Glutamatergic neuron (in vitro differentiated cells): ENCODE measurements at places on chromosomes 2 and 18.

DNA sequence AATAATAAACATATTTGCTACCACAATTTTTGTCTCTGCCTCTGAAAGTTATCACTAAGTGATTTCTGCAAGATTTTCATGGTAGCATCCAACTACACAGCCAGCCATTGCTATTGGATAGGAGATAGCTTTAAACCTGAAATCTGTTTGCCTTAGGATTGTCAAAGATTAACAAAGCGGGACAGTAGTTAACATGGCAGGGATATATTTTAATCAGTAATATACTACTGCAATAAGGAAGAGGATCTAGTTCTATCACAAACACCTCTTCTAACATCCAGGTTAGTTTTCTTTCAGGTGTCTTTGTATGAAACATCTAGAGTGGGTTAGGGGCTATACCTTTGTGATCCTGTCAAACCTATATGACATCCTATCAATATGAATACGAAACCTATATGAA is 641.3 kb downstream of the DPP10 start:
- no peak for DNase-seq

DNA sequence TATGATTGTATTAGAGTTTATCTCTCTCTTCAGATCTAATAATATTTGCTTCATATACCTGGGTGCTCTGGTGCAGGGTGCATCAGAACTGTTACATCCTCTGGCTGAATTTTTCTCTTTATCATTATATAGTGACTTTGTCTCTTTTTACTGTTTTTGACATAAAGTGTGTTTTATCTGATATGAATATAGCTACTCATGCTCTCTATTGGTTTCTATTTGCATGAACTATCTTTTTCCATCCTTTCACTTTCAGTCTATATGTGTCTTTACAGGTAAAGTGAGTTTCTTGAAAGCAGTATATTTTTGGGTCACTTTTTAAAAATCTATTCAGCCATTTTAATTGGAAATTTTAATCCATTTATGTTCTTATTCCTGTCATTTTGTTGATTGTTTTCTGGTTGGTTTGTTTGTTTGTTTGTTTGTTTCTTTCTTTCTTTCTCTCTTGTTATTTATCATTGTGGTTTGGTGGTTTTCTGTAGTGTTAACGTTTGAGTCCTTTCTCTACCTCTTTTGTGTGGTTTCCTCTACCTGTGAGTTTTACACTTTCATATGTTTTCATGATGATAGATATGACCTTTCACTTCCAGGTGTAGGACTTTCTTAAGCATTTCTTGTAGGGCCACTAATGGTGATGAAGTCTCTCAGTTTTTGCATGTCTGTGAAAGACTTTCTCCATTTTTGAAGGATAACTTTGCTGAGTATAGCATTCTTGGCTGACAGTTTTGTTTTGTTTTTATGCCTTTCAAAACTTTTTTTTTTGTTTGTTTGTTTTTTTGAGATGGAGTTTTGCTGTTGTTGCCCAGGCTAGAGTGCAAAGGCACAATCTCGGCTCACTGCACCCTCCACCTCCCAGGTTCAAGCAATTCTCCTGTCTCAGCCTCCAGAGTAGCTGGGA is 54.9 kb downstream of the CCNT2 start:
- no peak for DNase-seq

GRCh38 chr2:43105586-43106558 is 120.5 kb downstream of the ZFP36L2 start:
- no peak for DNase-seq

GRCh38 chr2:207258263-207258991 is 92.7 kb upstream of the KLF7 start:
- peak; percentile 81 for DNase-seq

DNA sequence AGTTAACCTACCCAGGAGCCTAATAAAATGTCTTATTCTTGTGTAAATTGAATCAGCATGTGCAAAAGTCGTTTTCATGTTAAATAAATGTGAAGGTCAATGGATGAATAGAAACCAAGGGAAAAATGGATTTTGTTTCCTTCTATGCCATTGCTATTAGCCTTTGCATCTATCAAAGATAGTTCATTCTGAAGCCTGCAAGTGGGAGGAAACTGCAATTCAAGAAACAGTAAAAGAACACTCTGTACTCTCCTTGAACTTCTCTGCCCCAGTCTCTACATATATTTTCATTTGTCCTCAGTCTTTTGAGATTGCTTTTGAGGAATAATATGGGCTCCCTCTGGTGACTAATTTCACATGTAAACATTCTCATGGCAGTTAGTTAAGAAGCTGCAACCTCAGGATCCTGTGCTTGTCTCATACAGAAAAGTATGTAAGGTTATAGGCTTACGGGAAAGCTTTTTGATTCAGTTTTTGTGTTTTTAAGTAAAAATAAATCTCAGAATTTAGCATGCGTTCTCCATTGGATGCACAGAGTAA is 1590.0 kb upstream of the LRRTM1 start:
- DNase-seq = no peak

DNA sequence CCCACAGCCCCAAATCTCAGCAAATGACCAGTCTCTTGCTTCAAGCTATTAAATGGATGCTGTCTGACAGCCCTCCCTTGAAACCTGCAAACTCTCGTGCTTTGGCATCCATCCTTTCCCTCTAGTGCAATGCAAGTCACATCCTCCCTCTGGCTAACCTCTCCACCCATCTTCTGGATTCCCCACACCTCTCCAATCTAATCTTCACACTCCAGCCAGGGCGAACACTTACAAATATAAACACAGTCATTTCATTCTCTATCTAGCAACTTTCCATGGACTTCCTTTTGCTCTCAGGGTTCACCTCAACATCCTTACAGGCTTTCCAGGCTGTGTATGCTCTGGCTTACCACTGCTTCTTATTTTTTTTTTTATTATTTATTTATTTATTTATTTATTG is 10.1 kb upstream of the NARS1 start:
- DNase-seq = no peak

GRCh38 chr2:72032481-72033041 is 115.1 kb downstream of the CYP26B1 start:
- no peak for DNase-seq

DNA sequence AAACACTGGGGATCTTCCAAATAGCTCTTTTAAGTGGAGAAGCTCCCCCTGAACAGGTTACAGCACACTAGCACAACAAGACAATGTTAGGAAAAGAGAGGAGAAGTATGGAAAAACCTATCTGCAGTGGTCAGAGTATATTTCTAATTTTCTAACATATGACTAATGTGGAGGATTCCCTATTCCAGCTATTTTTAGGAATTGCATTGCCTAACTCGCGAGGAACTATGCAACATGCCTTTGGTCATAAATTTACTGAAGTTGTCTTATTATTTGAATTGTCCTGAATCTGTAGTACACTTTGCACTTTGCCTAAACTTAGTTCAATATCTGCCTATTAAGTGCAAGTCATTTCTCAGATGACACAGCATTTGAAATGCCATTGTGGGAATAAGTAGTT is 381.4 kb downstream of the CCDC85A start:
- no peak for DNase-seq

DNA sequence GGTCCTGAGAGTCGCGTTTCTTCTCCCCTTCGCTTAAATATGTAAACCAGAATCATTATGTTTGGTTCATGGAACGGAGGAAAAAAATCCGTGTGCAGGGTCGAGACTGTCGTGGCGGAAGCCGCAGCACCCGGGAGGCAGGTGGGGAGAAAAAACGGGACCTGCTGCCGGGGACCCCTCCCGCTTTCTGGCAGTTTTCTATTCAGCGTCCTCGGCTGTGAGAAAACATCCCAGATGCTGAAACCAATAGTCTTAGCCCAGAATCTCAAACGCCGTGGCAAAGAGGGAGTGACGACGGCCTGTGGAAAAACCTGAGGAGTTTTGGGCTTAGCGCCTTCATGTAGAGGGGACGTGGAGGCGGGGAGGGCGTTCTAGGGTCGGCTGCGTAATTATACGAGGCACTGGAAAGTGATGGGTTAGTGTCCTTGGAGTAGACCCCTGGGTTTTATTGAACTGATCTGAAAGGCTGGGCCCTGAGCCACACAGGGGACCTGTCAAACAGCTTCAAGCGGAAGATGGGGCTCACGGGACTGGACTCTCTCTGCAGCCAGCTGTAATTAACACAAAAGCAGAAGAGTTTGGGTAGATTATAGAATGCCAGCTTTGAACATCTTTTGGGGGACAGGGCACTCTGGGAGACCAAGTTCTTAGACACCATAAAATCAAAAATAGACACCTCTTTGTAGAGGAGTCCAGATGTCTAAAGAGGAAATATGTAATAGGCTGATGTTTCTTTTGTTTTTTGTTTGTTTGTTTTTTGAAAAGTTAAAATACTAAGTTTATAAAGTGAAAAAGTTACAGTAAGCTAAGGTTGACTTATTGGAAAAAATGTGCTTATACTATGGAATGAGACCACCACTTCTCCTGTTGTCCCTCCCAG is 834 bp upstream of the BUB1 start:
- DNase-seq = peak; percentile 44

GRCh38 chr2:232949016-232949415 is 64.0 kb downstream of the NGEF start:
- no peak for DNase-seq

DNA sequence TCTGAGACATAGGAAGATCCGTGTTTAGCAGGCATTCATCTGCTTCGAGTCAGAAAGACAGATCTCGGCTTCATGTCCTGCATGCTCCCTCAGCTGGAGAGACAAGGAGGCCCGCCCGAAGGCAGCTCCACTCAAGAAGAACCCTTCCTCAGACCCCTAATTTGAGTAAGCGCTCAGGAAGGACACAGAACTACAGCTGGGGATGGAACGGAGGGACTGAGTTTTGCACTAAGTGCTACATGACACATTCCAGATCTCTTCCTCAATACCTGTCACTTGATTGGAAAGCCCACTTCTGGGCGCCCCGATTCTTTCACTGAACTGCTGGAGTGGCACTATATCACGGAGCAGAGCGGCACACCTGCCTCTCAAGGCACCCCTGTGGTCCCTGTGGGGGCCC is 185.6 kb upstream of the PXDN start:
- DNase-seq = no peak

DNA sequence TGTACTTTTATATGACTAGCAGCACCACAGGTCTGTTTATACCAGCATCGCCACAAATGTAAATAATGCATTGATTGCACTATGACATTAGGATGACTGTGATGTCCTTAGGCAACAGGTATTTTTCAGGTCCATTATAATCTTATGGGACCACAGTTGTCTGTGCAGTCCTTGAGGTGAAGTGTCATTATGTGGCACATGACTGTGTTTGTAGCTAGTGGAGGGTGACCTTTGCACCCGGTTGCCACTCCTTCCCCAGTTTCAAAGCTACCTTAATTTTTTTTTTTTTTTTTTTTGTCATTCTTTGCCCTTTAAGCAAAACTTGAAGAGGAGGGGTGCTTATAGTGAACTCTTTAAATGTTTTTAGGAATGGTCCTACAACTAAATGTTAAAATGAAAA is 386.4 kb downstream of the THSD7B start:
- no peak for DNase-seq

- no peak for DNase-seq
Measured at GRCh38 chr2:184696644-184697043, 98.3 kb downstream of the ZNF804A start.

DNA sequence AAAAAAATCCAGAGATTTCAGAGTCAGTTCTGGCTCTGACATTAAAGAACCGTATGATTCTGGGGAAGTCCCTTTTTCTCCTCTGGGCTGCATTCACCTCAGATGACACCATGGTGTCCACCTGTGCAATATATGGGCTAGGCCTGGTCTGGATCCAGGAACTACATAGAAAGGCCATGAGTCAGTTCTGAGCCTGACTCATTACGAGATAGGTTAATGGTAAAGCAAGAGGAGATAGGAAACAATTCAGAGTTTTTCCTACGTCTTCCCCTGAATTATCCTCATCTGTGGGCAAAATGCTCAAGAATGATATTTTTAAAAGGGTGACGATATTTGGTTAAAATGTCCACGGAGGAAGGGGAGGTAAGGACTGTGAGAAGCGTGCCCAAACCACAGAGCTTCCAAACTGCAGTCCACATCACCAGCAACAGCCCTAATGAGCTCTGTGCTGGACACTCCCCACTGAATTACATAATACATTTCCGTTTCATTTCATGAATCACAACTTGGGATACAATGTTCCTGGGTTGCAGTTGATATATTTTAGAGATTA is 180.1 kb upstream of the OSR1 start:
- no peak for DNase-seq
